ENCODE measurements at places on chromosomes 7 and 10.

GRCh38 chr10:12308057-12308456 lies 41.3 kb upstream of the CAMK1D start:
- DNase-seq, result no peak

DNA sequence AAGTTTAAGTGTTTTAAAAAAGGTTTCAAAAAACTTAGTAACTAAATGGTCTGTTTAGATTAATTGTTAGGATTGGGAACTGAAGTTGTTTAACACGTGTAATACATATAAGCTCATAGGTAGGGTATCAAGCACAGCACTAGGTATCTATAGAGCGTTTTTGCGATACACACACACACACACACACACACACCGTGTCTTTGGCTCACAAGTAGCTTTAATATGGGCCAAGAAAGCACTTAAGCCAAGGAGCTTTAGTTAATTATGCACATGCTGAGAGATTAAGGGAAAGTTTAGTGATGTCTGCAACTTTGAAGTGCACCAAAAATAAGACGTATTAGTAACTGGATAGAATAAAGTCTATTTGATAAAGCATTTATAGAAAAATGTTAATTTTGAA lies 93.8 kb upstream of the CNTNAP2 start:
- DNase-seq, result no peak

GRCh38 chr7:69622014-69622835 lies 23.9 kb downstream of the AUTS2 start:
- DNase-seq, result no peak

- DNase-seq, result peak; percentile 79
Observed at GRCh38 chr7:70693686-70694433, 438.1 kb upstream of the GALNT17 start.

DNA sequence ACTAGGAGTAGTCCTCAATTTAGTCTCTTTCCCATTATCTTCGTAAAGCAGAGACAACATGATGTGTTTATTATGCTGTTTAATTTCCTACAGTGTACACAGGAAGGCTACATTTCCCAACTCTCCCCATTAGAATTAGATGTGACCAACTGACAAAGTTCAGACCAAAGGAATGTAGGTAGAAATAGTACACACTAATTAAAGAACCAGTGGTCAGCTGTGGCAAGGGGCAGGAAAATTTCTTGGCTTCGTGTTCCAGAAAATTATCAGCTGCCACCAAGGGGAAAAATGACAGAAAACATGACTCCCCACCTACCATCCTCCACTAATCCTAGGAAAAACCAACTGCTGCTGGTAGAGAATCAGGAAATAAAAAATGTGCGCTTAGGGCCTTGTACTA lies 125.6 kb downstream of the PPP1R3A start:
- no peak for DNase-seq

DNA sequence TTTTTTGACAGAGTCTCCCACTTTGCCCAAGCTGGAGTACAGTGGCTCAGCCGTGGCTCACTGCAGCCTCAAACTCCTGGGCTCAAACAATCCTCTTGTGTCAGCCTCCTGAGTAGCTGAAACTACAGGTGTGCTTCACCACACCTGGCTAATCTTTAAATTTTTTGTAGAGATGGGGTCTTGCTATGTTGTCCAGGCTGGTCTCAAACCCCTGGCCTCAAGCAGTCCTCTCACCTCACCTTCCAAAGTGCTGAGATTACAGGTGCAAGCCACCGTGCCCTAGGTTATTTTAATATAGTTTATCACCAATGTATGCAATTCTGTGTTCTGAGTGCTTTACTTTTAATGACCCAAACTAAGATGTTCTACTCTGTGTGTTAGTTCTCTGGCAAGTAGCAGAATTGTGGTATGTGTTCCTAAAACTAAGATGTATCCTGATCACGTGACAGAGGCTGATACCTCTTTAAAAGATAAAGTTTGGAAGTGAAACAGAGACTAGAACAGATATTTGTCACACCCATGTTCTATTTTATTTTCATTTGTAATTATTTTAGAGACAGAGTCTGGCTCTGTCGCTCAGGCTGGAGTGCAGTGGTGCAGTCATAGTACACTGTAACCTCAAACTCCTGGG lies 22.1 kb upstream of the PFKFB3 start:
- DNase-seq, result no peak

DNA sequence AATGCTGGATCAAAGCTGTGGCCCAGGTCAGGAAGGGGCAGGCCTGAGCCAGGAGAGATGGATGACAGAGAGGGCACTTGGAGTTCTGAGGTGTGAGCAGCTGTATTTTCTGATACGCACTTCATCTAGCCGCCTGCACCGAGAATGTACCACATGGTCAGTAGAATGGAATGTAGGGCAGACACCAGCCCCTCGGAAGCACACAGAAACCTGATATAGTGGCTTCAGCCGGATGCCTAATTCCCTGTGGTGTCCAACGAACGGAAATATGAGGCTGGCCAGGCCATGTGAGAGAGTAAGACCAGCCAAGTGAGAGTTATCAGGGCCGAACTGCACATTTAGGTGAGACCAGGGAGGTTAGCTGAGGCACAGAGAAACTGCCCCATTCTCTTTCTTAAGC lies 46.7 kb upstream of the PLCE1 start:
- DNase-seq, result no peak

DNA sequence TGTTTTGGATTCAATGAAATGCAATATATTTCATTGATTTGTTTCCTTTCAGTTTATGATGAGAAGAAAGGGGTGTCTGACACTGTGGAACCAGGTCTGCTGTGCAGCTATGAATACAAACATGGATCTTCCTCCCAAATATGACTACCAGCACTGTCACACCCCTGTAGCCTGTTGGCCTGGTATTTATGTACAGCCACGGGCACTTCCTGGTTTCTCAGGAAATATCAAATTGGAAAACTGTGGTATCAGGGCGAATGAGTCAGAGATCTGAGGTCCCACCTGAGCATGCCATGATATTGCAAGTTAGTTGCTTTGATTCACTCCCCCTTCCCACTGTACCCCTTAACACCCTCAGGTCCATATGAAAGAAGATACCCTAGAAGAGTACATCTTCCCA lies 87.8 kb downstream of the DNMBP start:
- no peak for DNase-seq

GRCh38 chr7:104328970-104329825 lies 795 bp downstream of the LHFPL3 start:
- DNase-seq, result no peak

GRCh38 chr7:49927631-49928030 lies 154.2 kb downstream of the VWC2 start:
- DNase-seq, result no peak

DNA sequence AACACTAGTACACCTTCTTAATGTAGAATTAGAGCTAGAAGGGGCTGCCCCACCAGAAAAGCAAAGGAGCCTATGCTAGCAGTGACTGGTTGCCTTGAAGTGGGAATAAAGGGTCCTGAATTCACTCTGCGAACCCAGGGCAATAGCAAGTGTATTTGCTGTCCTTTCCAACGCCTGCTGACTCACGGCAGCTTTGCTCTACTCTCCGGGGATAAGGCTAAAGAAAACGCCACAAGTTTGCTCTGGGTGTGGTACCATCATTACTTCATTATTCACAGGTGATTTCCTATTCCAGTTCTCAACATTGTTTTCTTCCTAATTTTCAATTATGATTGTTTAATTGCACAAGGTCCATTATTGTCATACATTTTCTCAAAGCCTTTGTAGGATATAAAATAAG lies 220.5 kb upstream of the AOAH start:
- DNase-seq, result no peak

DNA sequence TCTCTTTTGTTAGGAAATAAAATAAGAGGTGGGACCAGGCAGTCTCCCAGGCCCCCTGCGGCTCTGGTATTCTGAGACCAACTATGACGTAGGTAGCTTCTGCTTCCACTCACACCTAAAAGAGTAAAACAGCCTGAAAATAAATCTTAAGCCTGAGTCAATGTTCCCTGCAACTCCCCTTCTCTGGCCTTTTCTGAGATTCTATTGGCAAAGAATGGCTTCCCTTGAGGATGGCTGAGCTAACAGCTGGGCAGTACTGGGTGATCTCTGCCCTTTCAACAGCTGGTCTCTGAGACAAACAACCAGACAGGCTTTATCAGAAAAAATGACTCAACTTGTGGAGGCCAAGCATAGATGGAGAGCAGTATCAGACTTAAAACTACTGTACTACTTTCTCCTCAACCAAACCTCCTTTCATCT lies 58.7 kb downstream of the CREB3L2 start:
- no peak for DNase-seq

GRCh38 chr7:81845744-81846241 lies 75.9 kb upstream of the HGF start:
- no peak for DNase-seq

DNA sequence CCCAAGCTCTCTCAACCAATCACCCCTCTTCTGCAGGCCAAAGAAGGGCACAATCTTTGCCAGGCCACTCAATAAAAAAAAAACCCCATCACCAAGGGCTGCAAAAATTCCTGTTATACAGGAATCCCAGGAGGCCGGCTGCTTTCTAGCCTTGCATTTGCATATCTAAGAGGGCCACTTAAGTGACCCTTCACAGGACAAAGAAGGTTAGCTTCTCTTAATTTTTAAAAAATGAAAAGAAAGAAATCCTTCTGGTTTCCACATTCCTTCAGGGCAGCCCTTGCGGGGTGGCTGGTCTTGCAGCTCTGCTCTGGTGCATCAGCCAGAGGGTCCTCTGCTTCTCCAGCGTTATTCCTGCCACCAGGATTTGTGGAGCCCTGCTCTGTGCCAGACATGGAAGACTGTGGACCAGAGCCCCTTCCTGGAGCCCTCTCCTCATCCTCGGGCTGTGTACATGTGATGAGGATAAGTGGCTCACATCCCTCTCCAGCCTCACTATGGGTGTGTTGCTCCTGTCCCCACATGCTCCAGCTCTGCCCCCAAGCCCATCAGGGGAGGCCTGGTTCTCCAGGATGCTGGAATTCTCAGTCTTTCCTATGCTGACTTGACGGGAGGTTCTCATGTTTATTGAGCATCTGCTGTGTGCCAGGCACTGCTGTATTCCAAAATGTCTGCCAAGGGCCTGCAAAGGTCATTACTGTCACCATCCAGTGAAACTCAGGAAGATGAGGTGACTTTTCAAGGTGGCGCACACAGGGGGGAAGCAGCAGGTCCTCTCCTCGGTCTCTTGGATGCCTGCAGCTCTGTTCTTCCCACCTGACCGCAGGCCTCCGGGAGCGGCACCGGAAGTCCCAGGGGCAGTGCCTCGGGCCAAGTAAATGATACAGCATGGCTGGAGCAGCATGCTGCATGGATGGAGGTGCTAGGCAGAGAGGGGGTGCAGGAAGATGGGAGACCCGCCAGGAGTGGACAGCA lies 67.7 kb downstream of the ARHGAP22 start:
- DNase-seq, result no peak

DNA sequence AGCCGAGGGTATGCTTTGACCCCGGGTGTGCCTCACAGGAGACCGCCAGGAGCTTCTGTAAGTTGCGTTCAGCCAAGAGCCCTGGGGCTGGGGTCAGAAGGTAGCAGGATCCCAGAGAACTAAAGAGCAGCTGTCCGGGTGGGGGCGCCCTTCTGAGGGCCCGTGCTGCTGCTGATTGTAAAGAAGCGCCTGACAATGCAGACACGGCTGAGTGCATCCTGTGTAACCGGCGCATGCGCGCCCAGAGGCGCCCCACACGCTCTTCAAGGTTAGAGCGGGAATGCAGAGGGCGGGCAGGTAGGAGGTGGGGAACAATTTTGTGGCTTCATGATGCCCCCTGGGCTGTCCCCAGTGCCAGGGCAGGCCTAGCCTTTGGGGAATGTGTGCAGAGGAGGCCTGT lies 210.2 kb upstream of the CTBP2 start:
- DNase-seq, result no peak

DNA sequence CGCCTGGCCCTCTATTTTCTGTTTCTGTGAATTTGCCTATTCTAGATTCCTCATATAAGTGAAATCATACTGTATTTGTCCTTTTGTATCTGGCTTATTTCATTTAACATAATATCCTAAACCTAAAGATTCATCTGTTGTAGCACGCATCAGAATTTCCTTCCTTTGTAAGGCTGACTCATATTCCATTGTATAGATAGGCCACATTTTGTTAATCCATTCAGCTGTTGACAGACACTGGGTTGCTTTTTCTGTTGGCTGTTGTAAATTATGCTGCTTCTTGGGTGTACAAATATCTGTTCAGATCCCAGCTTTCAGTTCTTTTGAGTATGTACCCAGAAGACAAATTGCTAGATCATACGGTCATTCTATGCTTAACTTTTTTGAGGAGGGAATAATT lies 28.8 kb upstream of the CUL1 start:
- DNase-seq, result no peak

- no peak for DNase-seq
Observed at GRCh38 chr7:46080595-46081159, 159.6 kb upstream of the IGFBP3 start.

GRCh38 chr7:117088623-117089194 lies 135.4 kb downstream of the ST7 start:
- no peak for DNase-seq

DNA sequence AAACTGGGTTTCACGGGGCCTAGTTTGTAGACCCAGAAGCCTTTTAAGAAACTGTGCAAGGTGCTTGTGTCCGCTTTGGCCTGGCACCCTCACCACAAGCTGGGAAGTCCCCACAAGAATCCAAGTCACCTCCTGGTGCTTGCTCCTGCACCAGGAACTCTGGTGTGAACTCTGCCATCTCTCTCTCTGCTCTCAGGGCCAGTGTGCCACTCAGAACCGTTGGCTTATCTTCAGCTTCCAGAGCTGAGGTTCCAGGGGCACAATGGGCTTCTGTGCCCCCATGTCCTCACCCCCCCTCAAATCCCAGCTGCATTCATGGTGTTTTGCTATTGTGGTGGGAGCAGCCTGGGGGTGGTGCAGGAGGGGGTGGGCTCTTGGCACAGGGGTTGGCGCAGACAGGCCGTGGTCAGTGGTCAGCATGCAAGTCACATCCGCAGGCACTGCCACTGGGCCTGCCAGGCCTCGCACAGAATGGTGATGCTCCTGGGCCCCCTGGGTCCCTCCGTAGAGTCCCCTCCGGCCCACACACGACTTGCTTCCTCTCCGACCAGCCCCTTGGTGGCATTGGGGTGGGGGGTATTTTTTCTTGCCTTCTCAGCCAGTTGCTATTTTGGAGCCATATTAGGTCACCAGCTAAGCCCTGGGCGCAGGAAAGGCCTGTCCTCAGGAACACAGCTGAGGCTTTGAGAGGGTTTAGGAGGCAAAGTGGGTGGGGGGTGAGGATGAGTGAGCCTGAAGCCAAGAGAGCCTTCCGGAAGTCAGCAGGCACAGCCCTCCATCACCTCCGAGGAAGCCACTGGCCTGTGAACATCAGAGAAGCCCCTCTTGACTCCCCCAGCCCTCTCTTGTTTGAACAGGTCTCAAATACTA lies 3.0 kb downstream of the ZCCHC24 start:
- DNase-seq, result no peak

DNA sequence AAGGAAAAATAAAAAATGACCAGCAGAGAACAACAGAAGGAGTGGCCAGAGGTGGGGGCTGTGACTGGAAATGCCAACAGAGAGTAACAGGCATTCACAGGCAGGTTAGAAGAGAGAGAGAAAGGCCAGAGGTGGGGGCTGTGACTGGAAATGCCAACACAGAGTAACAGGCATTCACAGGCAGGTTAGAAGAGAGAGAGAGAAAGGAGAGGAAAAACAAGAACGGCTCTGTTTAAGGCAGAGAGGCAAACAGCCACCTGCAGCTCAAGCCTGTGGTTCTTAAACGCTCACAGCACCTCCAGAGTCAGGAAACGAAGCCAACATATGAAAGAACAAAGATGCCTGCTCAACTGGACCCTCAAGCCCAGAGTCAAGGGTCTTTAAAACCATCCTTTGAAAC lies 39.5 kb upstream of the DGKI start:
- DNase-seq, result no peak

Measured in T-helper 9 cell (primary cell).